Trophoblast cell (in vitro differentiated cells and primary cell): ENCODE measurements at places on chromosomes 3 and 15.

DNA sequence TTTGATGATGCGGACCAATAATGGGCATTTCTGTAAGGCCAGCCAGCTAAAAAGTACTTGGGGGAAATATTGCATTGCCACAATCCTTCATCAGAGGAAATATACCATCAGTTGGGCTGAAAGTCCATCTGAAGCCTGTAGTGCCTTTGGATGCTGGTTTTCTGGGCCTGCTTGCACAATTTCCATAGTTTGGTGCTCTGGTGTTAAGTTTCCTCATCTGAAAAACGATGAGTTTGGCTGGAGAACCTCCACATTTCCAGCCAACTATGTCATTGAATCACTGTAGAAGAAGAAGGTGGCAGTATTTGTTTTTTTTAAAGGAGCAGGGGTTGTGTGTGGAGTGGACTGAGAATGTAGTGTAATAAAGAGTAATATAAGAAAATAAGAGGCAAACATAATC is 10.1 kb downstream of the CCNB2 start:
- no peak for DNase-seq

GRCh38 chr3:29026286-29026685 is 254.6 kb upstream of the RBMS3 start:
- no peak for DNase-seq

DNA sequence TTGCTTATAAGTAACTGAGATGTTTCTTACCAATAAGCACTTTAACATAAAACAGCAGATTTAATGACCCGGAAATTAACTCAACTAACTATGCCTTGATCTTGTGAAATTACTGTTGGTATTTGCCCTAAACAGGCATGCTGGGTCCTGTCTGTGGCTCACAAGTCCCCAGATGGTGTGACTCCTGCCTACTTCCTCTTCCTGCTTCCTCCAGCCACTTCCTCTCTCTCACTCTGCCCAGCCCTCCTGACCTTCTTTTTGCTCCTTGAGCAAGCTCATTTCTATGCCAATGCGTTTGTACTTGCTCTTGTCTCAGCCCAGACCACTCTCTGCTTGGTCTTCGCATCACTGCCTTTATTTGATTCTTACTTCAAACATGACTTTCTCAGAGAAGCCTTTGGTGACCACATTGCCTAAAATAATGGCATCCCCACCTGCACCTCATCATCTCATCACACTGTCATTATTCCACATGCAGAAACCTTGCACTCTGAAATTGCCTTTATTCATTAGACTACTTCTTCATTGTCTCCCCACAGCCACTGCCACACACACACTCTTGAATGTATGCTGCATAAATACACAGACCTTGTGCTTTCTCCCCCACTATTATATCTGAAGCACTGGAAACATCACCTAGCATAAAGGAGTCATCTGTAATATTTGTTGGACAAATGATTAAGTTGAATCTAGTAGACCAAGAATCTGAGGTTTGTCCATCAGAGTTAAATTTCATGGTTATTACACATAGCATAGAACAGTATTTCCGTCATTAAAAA is 256.3 kb upstream of the SEMA6D start:
- DNase-seq: no peak

- no peak for DNase-seq
These were observed 62.9 kb downstream of the HMCES start for GRCh38 chr3:129341331-129342141.

DNA sequence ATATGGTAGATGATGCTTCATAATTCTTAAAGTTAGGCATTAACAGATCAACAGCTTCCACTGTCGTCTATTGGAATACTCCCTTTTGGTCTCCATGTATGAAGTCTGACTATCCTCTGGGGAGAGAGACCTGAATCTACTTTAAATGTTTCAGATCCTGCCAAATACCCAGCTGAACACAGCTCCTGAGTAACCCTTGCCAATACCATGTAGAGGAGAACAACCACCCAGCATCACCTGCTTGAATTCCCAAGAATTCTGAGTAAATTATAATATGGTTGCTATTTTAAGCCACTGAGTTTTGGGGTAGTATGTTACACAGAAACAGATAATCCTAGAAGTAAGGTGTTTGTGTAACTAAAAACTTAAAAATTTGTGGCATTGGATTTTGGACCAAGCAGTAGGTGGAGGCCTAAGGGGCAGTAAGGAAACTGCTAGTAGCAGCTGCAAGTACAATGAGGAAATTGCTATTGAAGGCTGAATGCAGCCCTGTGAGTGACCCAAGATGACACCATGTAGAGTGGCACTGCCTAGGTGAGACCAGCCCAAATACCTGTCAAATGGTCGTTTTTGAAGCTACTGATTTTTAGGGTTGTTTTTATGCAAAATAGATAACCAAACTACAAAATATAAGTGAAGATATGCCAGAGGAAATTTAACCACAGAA is 30.9 kb downstream of the NRG4 start:
- no peak for DNase-seq

DNA sequence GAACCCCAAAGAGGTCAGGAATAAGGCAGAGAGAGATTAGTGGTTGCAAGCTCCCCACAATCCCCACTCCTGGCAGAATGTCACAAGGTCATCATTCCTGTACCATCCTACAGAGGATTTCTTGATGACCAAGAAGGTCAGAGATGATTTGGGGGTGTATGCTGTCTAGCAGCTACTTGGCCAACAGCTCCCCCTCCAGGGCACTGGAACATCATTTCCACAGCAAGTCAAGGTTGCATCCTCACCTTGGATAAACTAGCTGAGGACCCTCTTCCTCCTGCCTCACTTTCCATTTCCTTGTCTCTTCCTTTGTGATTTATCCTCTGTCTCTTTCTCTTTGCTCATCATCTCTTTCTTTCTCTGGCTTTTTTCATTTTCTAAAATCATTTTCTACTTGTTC is 106.3 kb downstream of the PROS1 start:
- DNase-seq: no peak

DNA sequence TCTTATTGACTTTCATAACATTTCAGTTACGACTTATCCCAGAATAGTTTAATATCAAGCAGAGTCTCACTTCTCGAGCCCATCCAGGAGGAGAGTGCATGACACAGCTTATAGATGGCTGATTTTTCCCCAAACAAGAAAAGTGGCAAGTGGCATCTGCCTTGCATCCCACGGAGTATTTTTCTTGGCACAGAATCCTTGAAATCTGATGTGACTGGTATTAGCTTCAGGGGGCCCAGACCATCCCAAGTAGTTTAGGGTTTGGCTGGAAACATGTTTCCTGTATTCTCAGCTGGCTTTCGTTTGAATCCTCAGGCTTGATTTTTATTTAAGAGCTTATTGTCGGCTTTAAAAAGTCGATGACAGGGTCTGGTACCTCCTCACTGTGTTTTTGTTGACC is 20.7 kb upstream of the FBXL22 start:
- no peak for DNase-seq

- peak; percentile 97 for DNase-seq
These were observed 18.1 kb downstream of the ANXA2 start for GRCh38 chr15:60379525-60380274.
